GM12891 (cell line): ENCODE measurements at places on chromosomes 11 and 22.

DNA sequence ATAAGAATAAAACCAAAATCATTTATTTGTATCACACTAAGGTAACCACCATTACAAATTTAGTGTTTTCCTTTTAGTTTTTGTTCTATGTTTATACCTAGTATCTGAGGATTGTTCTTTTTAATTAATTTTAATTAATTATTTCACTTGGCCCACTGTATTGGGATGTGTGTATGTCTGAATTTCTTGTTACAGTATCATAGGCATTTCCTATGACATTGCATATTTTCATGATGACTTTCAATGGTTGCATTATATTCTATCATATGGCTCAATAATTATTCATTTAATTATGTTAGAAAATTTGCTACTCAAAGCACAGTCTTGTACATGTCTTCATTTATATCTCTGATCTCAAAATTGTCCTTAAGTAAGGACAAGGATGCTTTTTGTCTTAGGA, 41.0 kb downstream of the C11orf71 start:
- no peak for DNase-seq

GRCh38 chr22:27715106-27715505, 86.5 kb downstream of the MN1 start:
- no peak for DNase-seq

DNA sequence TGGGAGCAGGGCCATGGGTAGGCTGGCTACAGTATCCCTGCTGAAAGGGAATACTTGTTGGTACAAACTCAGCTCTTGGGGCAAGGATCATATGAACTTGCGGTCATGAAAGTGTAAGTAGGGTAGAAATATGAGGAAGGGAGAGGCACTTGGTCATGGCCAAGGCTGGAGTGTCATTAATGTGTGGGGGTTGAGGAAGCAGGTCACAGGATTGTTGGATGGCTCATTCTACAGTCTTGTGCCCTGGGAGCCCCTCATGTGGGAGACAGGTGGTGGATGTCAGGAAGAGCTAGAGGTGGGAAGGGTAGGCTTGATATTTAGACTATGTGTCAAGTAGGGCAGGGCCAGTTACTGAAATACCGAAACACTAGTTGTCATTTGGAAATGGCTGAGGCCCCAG, 95.5 kb downstream of the RRM1 start:
- no peak for DNase-seq

GRCh38 chr11:64044730-64045393, 9.1 kb downstream of the FLRT1 start:
- DNase-seq = no peak

DNA sequence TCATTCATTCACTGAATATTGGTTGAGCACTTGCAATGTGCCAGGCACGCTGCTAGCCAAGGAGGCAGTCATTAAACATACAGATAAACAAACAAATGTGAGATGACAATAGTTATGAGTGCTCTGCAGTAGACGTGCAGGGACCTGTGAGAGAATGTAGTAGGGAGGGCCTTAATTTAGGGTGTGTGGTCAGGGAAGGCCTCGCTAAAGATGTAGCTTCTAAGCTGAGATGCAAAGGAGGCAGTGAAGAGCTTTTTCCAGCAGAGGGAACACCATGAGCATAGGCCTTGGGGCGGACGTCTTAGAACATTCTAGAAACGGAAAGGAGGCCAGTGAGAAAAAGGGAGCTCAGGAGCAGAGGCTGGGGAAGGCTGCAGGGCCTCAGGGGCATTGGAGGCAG, 789 bp upstream of the NCF4 start:
- no peak for DNase-seq

GRCh38 chr22:36182857-36183256, 18.8 kb downstream of the APOL4 start:
- no peak for DNase-seq

DNA sequence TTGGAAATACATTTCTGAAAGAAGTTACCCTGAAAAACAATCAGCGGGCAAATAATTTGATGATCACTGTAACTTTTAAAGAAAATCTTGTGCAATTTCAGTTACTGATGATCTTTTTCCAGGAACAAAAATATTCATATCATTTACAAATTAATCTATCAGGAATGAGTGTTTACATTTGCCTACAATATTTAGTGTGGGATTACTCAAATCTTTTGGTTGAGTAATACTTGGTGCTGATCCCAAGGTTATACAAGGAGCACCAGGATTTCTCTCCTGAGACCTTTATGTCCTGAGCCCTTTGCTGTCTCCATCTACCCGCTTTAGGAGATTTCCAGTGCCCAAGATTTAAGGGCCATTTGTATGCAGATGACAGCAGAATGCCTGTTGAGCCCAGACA, 116.1 kb downstream of the ATXN10 start:
- no peak for DNase-seq

GRCh38 chr11:83033972-83034672, 37.6 kb downstream of the RAB30 start:
- no peak for DNase-seq

- DNase-seq = no peak
These were observed 7.6 kb downstream of the ATXN10 start for GRCh38 chr22:45678961-45679912.

- DNase-seq = no peak
These were observed 143.9 kb downstream of the INSC start for GRCh38 chr11:15258433-15259165.

- DNase-seq = no peak
These were observed 43.2 kb upstream of the YPEL1 start for GRCh38 chr22:21778705-21779363.

DNA sequence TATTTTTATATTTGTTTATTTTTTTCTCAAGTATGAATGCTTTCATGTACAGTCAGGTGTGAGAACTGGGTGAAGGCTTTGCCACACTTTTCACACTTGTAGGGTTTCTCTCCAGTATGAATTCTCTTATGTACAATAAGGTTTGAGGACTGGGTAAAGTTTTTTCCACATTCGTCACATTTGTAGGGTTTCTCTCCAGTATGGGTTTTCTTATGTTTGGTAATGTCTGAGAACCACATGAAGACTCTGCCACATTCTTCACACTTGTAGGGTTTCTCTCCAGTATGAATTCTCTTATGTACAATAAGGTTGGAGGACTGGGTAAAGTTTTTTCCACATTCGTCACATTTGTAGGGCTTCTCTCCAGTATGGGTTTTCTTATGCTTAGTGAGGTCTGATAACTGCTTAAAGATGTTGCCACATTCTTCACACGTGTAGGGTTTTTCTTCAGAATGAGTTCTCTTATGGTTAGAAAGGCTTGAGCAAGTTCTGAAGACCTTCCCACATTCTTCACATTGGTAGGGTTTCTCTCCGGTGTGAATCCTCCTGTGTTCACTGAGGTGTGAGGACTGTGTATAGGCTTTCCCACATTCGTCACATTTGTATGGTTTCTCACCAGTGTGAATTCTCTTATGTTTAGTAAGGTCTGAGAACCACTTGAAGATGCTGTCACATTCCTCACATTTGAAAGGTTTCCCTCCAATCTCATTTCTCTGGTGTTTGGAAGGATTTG, 19.7 kb downstream of the ZNF195 start:
- DNase-seq = no peak

GRCh38 chr11:11265994-11266606, 87.0 kb downstream of the CSNK2A3 start:
- peak; percentile 68 for DNase-seq

GRCh38 chr22:47591016-47591415, 828.6 kb downstream of the TBC1D22A start:
- no peak for DNase-seq

DNA sequence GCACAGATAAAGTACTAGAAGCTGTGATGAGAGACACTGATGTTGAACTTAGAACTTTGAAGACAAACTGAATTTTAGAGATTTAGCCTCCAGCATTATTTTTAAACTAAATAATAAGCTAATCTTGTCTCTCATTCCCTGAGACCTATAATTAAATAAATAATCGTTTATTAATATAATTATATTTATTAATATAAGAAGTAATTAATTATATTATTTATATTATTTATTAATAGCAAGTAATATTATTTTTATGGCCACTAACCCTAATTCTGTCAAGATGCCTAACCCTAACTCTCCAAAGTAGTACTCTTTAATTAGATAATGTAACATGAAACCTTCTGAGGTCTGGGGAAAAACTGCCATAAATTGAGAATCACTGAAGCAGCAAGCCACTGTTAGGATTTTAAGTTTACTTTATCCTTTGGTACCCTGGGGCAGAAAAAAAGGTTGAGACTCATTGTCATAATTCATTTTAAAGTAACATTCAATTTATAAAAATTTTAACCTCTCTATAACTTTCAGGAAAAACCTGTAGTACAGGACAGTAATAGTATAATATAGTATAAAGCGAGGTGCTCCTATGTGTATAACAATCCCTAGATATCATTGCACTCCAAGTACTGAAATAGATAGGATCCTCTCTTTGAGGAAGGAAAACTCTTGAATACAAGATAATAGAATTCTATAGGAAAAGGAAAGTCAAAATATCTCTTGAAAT, 85.4 kb downstream of the TTC28 start:
- no peak for DNase-seq

DNA sequence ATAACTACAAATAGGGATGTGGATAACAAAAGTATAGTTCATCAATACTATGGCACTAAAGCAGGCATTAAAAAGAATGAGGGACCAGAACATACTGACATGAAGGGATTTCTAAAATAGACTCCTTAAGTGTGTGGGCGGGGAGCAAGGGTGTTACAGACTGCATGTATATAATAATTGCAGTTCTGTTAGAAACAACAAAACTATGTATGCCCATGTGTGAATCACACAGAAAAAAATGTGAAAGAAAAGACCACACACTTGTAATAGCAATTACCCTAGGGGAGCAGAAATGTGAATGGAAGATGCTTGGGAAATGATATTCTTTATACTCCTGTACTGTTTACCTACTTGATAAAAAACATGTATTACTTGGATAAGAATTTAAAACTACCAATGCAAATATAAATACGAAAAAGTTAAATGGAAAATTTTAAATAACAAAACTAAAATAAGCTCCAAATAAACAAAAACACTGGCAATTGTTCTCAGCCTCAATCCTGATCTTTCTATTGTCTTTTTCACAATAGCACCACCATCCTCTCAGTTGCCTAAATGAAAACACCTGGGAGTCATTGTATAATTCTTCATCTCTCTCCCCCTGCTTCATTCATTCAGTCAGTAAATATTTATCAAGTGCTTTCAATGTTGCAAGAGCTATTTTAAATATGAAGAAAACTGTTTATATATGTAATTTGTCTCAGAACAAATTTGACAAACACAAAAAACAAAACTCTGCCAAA, 129.8 kb downstream of the FCHSD2 start:
- DNase-seq = no peak

- DNase-seq = no peak
These were observed 88.9 kb downstream of the TBC1D22A start for GRCh38 chr22:46851311-46851710.

DNA sequence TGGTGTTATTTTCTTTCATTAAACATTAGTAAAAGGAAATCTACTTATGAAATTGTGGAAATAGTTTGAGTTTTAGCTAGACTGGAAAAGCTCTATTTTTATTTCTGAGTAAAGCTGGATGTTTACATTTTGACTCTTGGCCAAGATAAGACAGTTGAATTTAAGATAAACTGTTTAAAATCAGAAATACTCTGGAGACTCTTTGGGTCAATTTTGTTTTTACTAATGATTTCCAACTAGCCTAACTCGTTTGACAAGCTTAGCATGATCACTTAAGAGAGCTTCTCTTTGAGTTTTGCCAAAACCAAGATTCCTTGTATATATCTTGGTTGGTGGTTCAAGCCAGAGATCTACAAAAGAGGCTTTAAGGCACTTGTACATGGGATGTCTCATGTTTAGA, 724.8 kb upstream of the LUZP2 start:
- no peak for DNase-seq
